ENCODE measurements at places on chromosomes 13 and 19.

DNA sequence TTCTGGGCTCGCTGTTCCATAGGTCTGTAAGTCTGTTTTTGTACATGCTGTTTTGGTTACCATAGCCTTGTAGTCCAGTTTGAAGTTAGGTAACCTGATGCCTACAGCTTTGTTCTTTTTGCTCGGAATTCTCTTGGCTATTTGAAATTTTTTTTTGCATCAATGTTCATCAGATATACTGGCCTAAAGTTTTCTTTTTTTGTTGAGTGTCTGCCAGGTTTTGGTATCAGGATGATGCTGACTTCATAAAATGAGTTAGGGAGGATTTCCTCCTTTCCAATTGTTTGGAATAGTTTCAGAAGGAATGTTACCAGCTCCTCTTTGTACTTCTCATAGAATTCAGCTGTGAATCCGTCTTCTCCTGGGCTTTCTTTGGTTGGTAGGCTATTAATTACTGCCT, 397.8 kb upstream of the HTR2A start:
- no peak for DNase-seq

DNA sequence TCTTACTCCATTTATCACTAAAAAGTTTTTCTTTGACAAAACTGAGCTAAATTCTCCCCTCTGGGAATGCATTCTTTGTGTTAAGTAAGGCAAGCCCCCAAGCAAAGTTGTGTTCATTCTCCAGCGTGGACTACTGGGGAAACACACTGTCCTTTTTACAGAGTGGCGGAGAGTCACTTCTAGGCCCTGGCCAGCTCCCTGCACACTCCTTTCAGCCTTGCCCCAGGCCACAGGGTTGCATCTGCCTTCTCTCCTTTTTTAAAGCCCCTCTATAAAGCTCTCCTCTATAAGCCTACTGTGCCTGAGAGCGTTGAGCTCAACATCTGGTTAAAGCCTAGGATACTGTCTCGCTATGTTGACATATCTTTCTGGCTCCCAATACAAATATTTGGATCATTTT, 803.4 kb downstream of the PCDH17 start:
- no peak for DNase-seq

DNA sequence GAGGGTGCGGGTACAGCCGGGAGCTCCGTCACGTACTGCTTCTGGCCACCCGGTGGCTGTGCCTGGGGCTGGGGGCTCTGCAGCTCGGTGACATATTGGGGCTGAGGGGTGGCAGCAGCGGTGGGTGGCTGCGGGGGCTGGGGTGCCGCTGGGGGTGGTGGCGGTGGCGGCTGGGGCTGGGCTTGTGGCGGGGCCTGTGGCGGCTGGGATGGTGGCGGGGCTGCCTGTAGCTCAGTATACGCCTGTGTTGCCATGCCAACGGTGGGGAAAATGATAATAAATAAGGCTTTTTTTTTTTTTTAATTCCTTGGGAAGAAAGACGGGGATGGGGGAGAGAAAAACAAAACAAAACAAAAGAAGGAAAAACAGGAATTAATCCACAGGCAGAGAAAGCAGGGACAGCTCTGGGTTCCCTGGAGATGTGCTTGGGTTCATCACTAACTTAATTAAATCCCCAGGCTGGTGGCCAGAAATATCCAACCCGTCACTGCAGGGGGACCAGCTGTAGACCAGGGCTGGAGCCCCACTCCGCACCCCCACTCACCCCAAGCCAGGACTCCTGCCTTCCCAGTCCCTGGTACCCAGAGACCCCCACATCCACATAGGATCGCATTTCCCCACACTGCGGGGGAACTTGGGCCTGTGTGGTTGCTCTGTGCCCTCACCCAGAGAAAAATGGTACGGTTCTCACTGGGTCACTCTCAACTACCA, 12.4 kb downstream of the RFX1 start:
- DNase-seq, result no peak

DNA sequence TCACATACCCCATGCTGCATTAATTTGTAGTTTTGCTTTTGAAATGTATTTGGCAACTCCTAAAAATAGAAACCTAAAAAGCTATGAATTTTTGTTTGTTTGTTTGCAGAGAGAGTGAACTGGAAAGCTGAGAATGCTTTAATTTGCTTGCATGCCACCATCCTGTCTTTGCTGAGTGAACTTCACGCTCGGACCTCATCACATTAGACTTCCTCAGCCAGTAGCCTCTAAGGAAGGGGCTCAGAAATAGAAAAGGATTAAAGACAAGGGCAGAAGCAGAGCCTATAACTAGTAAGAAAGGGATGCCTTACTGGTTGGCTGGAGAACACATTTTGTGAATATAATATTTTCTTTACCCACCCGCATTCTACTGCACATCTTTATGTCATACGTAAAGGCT, 275.1 kb downstream of the DCLK1 start:
- no peak for DNase-seq

- DNase-seq, result peak; percentile 53
Observed at GRCh38 chr19:37948362-37948761, 41.4 kb downstream of the SIPA1L3 start.

DNA sequence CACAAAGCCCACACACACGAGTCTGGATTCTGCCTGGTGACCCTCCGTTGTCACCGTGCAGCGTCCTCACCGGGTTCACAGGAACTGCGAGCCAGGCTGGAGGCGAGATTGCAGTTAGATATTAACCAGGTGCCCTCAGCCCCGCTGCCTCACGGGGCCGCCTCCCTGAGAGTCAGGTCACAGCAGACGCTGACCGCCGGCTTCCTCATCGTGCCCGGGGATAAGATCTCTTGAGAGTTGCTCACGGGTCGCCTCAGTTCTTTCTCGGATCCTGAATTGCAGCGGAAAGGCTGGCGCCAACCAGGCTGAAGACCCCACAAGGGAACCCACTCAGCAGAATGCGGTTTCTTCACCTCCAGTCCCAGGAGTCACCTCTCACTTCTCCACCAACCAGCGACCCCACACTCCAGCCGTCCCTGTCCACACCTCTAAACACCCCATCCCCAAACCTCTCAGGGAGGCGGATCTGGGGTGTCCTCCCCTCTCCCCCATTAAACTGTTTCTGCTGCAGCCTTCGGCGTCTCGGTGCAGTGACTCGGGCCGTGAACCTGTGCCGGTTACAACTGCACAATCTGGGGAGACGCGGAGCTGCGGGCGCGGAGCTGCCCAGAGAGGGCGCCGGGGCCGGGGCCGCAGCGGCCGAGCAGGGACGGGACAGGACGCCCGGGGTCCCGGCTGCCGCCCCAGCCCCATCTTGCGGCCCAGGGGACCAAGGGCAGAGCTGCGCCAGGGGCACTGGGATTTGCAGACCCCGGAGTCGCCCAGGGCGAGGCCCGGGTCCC, 591 bp downstream of the ZNF823 start:
- peak; percentile 55 for DNase-seq

DNA sequence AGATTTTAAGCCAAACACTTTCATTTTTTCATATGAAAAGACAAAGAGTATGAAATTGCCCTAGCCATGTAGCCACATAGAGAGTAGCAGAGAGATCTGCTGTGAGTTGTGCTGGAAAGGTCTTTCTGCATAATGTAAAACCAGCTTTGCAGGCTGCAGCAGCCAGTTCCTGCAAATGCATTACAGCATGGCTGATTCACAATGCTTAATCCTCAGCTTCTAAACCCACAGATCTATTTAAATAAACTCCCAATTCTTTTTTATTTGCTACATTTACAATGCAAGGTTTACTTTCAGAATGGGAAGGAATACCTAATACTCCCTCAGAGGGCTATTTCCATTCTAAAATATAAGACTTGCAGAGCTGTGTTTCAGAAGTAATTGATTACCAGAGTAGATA, 185.6 kb upstream of the STARD13 start:
- no peak for DNase-seq

DNA sequence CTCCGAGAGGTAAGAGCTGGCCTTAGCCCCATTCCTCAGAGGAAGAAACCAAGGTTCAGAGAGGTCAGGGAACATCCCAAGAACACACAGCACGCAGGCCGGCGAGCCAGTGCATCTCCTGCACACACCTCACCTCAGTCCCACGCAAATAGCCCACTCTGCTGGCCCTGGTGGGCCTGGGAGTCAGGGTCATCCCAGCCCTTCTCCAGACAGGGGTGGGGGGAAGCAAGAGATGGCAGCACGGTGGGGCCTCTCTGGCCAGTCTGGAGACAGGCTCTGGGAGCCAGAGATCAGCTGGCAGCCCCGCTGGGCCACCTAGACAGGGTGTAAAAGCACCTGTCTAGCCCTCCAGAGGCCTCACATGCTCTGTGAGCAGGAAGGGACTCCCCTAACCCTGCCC, 26.8 kb downstream of the TUBA3C start:
- DNase-seq, result no peak
